ENCODE measurements at places on chromosomes 6 and 20. TPM values are rescaled to one million over a fixed set of nuclear protein-coding genes. Genes with fewer than 3 reads are reported as not detected.

The COL9A1 gene
- total RNA-seq, result 4.4 TPM

The FILIP1 gene
- 4.5 TPM for total RNA-seq

The GID8 gene
- 56.9 TPM for total RNA-seq

The VARS1 gene
- total RNA-seq, result 25.6 TPM

The RIPOR3 gene
- 1.7 TPM for total RNA-seq

The CLVS2 gene
- 56.1 TPM for total RNA-seq

The WFDC12 gene
- not detected for total RNA-seq

The ARFGEF3 gene
- total RNA-seq, result 65.7 TPM

Data from occipital lobe (tissue), 3 donors.